ENCODE measurements at places on chromosomes 12 and 14. TPM values are rescaled to one million over a fixed set of nuclear protein-coding genes. Genes with fewer than 3 reads are reported as not detected.

Gene CYP27B1
- polyA plus RNA-seq, result 0.55 TPM

Gene TSPAN9
- polyA plus RNA-seq, result not detected

Gene DTX1
- 0.30 TPM for polyA plus RNA-seq

Gene ETFBKMT
- 2.2 TPM for polyA plus RNA-seq

Measured in CD4-positive, alpha-beta memory T cell (primary cell).